Activated B cell treated with CpG ODN at 0.5 μM for 24 hours (primary cell): ENCODE measurements at places on chromosomes 6 and 20. TPM values are rescaled to one million over a fixed set of nuclear protein-coding genes. Genes with fewer than 3 reads are reported as not detected.

DNA sequence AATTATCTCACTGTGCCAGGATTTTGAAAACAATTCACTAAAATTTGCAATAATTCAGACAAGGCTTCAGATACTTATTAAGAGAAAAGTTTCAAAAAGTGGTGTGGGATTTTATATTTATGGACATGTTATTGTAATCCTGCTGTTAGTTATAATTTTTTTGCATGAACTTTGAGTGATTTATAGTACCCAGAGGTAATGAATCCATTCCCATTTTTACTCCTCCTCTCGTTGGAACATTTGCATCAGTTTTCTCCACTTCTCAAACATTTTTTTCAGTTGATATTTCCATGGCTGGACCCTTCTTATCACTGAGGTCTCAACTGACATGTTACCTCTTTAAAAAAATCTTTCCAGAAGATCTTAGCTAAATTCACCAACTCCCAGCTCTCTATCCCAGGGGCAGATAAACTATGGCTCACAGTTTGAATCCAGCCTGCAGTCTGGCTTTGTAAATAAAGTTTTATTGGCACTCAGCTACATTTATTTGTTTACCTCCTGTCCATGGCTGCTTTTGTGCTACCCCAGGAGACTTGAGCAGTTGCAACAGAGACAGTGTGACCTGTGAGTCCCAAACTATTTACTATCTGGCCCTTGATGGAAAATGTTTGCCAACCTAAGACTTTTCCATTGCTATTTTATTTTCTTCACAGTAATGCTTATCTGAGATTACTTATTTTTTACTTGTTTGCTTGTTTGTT lies 83.4 kb downstream of the TSHZ2 start:
- peaks cover 3% of the 10 kb centered on the region for H3K27me3 ChIP-seq
- no peak overlapping the region for H3K4me3 ChIP-seq

- no peaks in the 10 kb centered on the region for H3K4me1 ChIP-seq
- H3K27ac ChIP-seq, result no peak overlapping the region
- H3K36me3 ChIP-seq, result peaks cover 3% of the 10 kb centered on the region
- no peak overlapping the region for H3K4me3 ChIP-seq
- peaks cover 3% of the 10 kb centered on the region for H3K27me3 ChIP-seq
- no peak for DNase-seq
Observed at GRCh38 chr6:119865466-119866350, 516.1 kb upstream of the MAN1A1 start.

DNA sequence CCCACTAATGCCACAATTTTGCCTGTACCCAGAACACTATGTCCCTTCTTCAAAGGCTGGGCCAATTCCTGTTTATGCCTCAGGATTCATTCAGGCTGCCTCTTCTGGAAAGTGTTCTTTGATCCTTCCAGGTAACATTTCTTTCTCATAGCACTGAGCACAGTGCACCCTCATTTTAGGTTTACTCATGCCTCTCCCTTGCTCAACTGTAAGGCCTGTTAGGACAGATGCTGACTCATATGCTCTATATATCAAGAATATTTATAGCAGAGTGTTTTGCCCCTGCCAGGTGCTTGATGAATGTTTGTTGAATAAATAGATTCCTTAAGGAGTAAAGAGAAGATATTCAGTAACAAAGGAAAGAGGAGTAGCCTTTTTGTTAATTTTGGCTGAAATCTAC lies 263.9 kb downstream of the PHF3 start:
- H3K4me1 ChIP-seq, result no peaks in the 10 kb centered on the region
- no peak for DNase-seq
- H3K27ac ChIP-seq, result no peak overlapping the region
- H3K36me3 ChIP-seq, result no peaks in the 10 kb centered on the region
- no peaks in the 10 kb centered on the region for H3K27me3 ChIP-seq

DNA sequence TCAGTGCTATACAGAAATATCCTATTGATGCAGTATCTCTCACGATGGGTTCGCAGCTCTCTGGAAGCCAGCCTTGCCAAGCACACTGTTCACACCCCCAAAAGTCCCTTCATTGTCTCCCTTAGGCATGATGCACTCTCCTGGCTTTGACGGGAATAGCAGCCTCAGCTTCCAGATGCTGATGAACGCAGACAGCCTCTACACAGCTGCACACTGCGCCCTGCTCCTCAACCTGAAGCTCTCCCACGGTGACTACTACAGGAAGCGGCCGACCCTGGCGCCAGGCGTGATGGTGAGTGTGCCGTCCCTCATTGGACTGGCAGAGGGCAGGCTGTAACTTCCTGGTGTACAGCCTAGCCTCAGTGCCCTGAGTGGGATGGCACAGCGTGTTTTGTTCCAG lies 60.0 kb upstream of the PBOV1 start:
- H3K27me3 ChIP-seq, result no peaks in the 10 kb centered on the region
- no peaks in the 10 kb centered on the region for H3K36me3 ChIP-seq
- H3K4me1 ChIP-seq, result no peaks in the 10 kb centered on the region
- no peak overlapping the region for H3K4me3 ChIP-seq
- no peak for DNase-seq

DNA sequence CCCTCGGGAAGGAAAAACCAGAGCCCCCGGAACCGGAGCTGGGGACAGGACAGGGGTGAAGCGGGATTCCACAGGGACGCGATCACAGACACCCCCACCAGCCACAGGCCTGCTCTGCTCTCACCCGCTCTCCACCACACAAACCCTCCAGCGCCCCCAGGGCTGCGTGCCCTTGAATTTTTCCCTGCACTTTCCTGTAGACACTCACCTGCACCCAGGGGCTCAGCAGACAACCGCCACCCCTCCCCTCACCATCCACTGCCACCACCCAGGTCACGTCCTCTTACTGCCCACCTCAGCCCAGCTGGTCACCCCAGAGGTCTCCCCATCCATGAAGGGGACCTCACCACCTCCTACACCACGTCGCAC lies 631 bp downstream of the ULBP2 start:
- peaks cover 42% of the 10 kb centered on the region for H3K27me3 ChIP-seq
- H3K4me3 ChIP-seq, result peak overlapping the region; percentile 89
- H3K36me3 ChIP-seq, result peaks cover 2% of the 10 kb centered on the region
- DNase-seq, result no peak

DNA sequence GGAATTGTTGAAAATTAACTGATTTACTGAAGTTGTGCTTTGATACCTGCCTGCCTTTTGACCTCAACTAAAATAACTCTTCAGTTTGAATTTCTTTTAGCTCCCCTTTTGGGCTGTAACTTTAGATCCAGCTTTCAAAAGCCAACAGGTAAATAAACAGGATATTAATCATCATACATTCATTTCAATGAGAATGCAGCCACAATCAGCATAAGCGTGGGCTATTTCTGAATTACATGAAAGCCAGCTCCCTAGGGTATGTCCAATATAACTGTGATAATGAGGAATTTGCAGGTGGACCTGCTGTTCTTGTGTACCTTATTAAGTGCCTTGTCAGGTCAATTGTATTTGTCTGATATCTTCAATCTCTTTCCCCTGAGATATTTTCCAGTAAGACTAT lies 830.6 kb downstream of the KIF16B start:
- no peaks in the 10 kb centered on the region for H3K4me1 ChIP-seq
- no peak for DNase-seq
- no peaks in the 10 kb centered on the region for H3K27me3 ChIP-seq
- H3K4me3 ChIP-seq, result no peak overlapping the region
- H3K36me3 ChIP-seq, result no peaks in the 10 kb centered on the region
- no peak overlapping the region for H3K27ac ChIP-seq

GRCh38 chr20:62887860-62888239 lies 26.2 kb upstream of the TCFL5 start:
- peaks cover 65% of the 10 kb centered on the region for H3K36me3 ChIP-seq
- no peak for DNase-seq

DNA sequence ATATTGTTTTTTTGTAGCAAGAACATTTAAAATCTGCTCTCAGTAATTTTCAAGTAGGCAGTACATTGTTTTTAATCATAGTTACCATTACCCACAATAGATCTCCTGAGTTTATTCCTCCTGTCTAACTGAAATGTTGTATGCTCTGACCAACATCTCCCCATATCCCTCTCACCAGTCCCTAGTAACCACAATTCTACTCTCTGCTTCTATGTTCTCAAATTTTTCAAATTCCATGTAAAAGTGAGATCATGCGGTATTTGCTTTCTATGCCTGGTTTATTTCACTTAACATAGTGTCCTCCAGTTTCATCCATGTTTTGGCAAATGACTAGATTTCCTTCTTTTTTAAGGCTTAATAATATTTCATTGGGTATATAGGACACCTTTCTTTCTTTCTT lies 300.5 kb downstream of the KCNQ5 start:
- H3K4me3 ChIP-seq, result no peak overlapping the region
- H3K36me3 ChIP-seq, result no peaks in the 10 kb centered on the region
- H3K27ac ChIP-seq, result no peak overlapping the region
- H3K27me3 ChIP-seq, result no peaks in the 10 kb centered on the region

- H3K4me1 ChIP-seq, result no peaks in the 10 kb centered on the region
- H3K27me3 ChIP-seq, result no peaks in the 10 kb centered on the region
- H3K36me3 ChIP-seq, result no peaks in the 10 kb centered on the region
- no peak overlapping the region for H3K27ac ChIP-seq
- H3K4me3 ChIP-seq, result no peak overlapping the region
Observed at GRCh38 chr20:31816221-31816620, 2.9 kb upstream of the MYLK2 start.

DNA sequence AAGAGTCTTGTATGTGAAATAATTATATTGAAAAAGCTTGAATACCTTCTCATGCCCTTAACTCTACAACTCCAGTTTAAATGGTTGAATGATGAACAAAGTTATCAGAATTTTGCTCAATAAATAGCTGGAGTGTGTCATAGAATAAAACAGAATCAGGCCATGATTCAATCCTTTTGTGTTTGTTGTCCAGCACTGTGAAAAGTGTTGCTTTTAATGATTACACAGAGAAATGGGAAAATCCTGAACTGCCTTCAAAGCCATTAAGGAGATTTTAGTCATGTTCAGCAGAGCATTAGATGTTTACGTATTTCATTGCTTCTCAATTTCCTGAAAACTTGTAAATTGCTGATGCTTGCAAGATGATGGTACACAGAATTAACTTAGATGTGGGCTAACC lies 262.9 kb upstream of the BTBD3 start:
- H3K4me1 ChIP-seq, result no peaks in the 10 kb centered on the region
- no peaks in the 10 kb centered on the region for H3K27me3 ChIP-seq
- H3K27ac ChIP-seq, result no peak overlapping the region
- no peak for DNase-seq

DNA sequence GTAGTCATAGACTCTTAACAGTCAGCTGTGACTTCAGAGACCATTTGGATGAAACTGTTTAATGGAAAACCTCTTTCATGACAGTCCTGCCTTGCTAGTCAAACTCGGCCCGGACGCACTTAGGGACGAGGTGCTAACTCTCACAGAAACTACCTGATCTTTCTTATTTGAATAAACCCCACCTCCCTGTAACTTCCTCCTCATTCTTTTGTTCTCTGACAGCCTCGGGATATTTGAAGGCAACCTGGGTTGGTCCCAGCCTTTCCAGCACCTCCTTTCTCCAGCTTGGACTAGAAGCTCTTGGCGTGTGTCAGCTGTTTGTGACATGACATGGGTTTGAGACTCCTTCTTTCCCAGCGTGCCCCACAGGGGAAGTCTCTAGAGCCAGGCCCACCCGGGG lies 175.3 kb upstream of the EXOC2 start:
- H3K4me1 ChIP-seq, result no peaks in the 10 kb centered on the region
- no peak overlapping the region for H3K4me3 ChIP-seq
- H3K27me3 ChIP-seq, result peaks cover 19% of the 10 kb centered on the region
- no peak overlapping the region for H3K27ac ChIP-seq
- no peak for DNase-seq
- no peaks in the 10 kb centered on the region for H3K36me3 ChIP-seq

DNA sequence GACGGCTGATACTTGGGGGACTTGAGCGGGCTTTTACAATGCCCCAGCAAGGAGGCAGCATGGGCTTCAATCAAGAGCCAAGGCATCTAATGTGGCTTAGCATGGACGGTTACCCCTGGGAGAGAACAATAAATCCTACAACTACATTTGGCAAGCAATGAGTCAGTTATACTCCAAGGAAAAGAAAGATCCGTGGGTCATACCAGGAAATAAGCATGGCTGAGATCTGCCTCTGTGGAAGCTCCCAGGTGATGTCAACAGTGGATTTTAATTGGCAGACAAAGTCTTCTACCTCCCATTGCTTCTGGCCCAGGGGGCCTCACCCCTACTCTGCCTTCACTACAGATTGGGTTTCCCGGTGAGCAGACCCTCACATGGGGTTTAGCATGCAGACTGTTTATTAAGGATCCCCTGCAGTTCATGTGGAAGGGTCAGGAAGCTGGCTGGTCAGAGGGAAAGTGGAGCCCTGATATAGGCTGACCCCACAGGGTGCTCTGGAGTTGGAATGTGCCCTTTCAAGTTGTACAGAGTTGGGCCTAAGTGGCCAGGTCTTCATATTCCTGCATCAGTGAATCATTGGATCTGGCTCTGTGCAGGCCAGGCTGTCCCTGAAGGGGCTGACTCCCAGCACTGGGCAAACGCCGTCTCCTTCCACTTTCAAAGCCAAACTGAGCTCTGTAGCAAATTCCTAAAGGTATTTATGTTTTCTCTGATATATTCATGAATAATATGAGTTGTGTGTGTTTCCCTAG lies 91.3 kb upstream of the GGTLC1 start:
- H3K27ac ChIP-seq, result no peak overlapping the region
- DNase-seq, result no peak
- no peaks in the 10 kb centered on the region for H3K4me1 ChIP-seq

DNA sequence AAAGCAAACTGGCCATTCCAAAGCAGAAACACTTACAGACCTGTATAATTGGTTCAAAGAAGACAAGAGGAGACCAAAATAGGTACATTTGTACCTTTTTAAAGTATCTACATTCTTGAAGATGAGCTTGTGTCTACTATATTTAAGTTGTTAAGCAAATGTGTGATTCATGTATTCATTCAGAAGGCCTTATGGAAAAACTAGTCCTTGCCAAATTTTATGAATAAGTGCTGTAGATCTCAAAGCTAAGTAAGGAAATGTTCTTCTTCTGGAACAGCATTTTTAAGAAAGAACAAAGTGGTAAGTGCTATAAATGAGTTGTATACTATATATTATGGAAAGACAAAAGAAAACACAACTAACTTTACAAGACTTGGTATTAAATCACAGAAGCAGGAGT lies 22.2 kb upstream of the HEY2 start:
- H3K36me3 ChIP-seq, result no peaks in the 10 kb centered on the region
- H3K27me3 ChIP-seq, result peaks cover 22% of the 10 kb centered on the region

DNA sequence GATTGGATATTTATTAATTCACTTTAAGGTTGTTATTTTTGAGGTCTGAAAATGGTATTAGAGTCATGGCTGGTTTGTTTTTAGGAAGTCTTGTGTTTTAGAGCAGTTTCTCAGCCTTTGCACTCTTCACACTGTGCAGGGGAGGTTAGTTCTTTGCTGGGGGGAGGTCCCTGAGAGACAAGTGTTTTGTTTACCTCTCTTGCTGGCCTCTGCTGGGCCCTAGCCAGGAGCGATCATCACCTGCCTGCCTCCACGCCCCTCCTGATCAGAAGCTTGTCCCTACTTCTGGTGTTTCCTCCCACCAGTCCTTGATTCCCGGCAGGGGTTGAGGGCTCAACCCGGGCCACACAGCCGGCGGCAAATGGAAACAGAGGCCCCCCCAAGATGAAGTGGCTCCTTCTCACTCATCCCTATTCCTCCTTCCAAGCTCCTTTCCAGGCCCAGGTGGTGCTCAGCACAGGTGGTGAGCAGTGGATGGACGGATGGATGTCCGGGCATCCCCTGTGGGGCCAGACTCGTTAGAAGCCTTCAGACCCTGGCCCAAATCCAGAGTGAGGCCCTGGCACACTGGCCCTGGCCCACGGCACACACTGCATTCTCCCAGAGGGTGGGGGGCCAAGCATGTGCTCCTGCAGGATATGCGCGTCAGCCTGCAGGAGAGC lies 51.3 kb downstream of the GRM4 start:
- H3K36me3 ChIP-seq, result no peaks in the 10 kb centered on the region
- DNase-seq, result no peak

Gene TNF
- total RNA-seq, result 135 and 139 TPM in 2 replicates

Gene ARMC12
- 0.89 and 1.1 TPM in 2 replicates for total RNA-seq

Gene TFAP2A
- not detected in 2 replicates for total RNA-seq

Gene HDGFL1
- not detected in 2 replicates for total RNA-seq

Gene CLVS2
- not detected in 2 replicates for total RNA-seq
